MCF 10A (cell line): ENCODE measurements at places on chromosomes 3 and 15. TPM values are rescaled to one million over a fixed set of nuclear protein-coding genes. Genes with fewer than 3 reads are reported as not detected.

Gene TFRC
- 72.9 and 108 TPM in 2 replicates for total RNA-seq

Gene ZNF106
- total RNA-seq, result 54.2 and 61.4 TPM in 2 replicates

Gene ECE2
- not detected in 2 replicates for total RNA-seq

Gene ATP13A4
- not detected in 2 replicates for total RNA-seq

Gene NTRK3
- total RNA-seq, result not detected in 2 replicates

Gene UROC1
- total RNA-seq, result not detected in 2 replicates

Gene GOLGA8H
- 0.70 and 0.71 TPM in 2 replicates for total RNA-seq

Gene CCDC54
- total RNA-seq, result not detected in 2 replicates

Gene VEPH1
- 2.4 TPM in 2 replicates for total RNA-seq

Gene CACNA2D2
- not detected in 2 replicates for total RNA-seq

Gene GABRB3
- not detected in 2 replicates for total RNA-seq

Gene ERC2
- 0.42 and 0.44 TPM in 2 replicates for total RNA-seq

Gene EOMES
- 0.74 and 1.3 TPM in 2 replicates for total RNA-seq

Gene TMOD2
- 2.8 and 5.3 TPM in 2 replicates for total RNA-seq

Gene BAHD1
- total RNA-seq, result 14.9 and 15.1 TPM in 2 replicates

Gene AP4E1
- total RNA-seq, result 25.5 and 28.2 TPM in 2 replicates

Gene TRAIP
- total RNA-seq, result 7.1 and 9.3 TPM in 2 replicates

Gene TRPM1
- not detected in 2 replicates for total RNA-seq

Gene SENP8
- 3.8 and 5.0 TPM in 2 replicates for total RNA-seq

Gene ANKRD63
- total RNA-seq, result not detected in 2 replicates

Gene CSPG5
- 0.44 and 0.71 TPM in 2 replicates for total RNA-seq

Gene THUMPD3
- total RNA-seq, result 53.4 and 63.0 TPM in 2 replicates

Gene GNB4
- 20.3 and 20.8 TPM in 2 replicates for total RNA-seq

Gene FANCD2OS
- not detected in 2 replicates for total RNA-seq

Gene GPR62
- total RNA-seq, result not detected in 2 replicates

Gene STRIT1
- not detected in 2 replicates for total RNA-seq

Gene CCK
- not detected in 2 replicates for total RNA-seq

Gene HCN4
- not detected in 2 replicates for total RNA-seq

Gene CAMP
- total RNA-seq, result 0.72 and 2.4 TPM in 2 replicates

Gene PTPRG
- total RNA-seq, result 47.9 and 54.5 TPM in 2 replicates

Gene FBXW12
- total RNA-seq, result not detected in 2 replicates

Gene PLSCR4
- 2.5 and 4.4 TPM in 2 replicates for total RNA-seq

Gene FBN1
- total RNA-seq, result 14.3 and 24.2 TPM in 2 replicates

Gene ZIC1
- total RNA-seq, result not detected in 2 replicates

Gene VPS39
- 47.1 and 53.9 TPM in 2 replicates for total RNA-seq

Gene GRM7
- not detected in 2 replicates for total RNA-seq

Gene SLC7A14
- not detected in 2 replicates for total RNA-seq

Gene TUSC7
- not detected in 2 replicates for total RNA-seq

Gene EXD1
- 0.12 and 0.37 TPM in 2 replicates for total RNA-seq

Gene STXBP5L
- not detected in 2 replicates for total RNA-seq

Gene SLC26A6
- 47.4 and 63.3 TPM in 2 replicates for total RNA-seq

Gene FHIT
- 18.7 and 20.1 TPM in 2 replicates for total RNA-seq

Gene TRIM69
- 8.2 and 12.2 TPM in 2 replicates for total RNA-seq

Gene RHOV
- total RNA-seq, result 1.2 and 1.7 TPM in 2 replicates

Gene SEMA3G
- 0.12 TPM in 1 of 2 replicates, not detected in the other for total RNA-seq

Gene HDGFL3
- 80.4 and 104 TPM in 2 replicates for total RNA-seq

Gene PAQR9
- not detected in 2 replicates for total RNA-seq
